ENCODE measurements at places on chromosomes 2 and 18.

- DNase-seq, result no peak
Observed at GRCh38 chr2:228378696-228379425, 197.4 kb upstream of the SPHKAP start.

DNA sequence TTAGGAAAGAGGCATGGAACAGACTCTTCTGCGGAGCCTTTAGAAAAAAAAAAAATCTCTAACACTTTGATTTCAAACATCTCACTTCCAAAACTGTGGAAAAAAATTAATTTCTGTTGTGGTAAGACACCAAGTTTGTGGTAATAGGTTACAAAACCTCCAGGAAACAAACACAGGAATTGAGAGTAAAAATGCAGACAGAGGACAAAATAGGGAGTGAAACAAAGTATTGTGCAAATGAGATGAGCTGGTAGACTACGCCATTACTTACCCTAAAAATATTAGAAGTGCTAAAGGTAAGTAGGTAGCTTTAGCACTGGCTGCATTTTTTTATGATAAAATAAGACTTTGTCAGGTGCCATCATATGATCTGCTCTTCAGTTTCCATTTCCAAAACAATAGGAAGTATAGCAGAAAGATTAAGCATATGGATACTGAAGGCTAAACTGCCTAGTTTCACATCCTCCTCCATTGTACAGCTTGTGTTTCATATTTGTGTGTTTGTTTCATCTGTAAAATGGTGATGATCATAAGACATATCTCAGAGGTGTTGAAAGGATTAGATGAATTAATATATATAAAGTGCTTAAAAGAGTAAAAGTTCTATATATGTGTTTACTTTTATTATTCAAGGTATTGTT is 309.2 kb downstream of the NR4A2 start:
- no peak for DNase-seq

DNA sequence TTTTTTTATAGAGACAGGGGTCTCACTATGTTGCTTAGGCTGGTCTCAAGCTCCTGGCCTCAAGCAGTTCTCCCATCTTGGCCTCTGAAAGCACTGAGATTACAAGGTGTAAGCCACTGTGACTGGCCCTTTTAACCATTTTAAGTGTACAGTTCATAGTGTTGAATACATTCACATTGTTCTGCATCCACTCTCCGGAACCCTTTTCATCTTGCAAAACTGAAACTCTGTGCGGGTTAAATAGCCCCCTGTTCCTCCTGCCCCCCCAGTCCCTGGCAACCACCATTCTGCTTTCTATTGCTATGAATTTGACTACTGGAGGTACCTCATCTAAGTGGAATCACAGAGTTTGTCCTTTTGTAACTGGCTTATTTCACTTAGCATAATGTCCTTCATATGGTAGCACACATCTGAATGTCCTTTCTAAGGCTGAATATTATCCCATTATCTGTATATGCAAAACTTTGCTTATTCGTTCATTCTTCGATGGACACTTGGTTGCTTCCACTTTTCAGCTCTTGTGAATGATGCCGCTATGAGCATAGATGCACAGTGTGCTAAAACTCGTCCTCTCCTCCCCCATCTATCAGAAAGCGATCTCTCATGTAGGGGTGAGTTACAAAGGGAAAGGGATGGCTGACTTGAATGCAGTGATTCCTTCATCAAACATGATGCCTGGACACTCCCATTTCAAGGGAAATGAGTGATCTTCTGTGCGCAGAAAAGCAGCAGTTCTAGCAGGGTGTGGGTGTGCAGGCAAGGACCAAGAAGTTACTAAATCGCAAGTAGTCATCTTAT is 30.2 kb downstream of the CABLES1 start:
- DNase-seq, result no peak

- DNase-seq, result no peak
Observed at GRCh38 chr2:74290466-74291217, 52.6 kb downstream of the SLC4A5 start.

GRCh38 chr2:216495656-216496055 is 3.0 kb upstream of the RPL37A start:
- no peak for DNase-seq

DNA sequence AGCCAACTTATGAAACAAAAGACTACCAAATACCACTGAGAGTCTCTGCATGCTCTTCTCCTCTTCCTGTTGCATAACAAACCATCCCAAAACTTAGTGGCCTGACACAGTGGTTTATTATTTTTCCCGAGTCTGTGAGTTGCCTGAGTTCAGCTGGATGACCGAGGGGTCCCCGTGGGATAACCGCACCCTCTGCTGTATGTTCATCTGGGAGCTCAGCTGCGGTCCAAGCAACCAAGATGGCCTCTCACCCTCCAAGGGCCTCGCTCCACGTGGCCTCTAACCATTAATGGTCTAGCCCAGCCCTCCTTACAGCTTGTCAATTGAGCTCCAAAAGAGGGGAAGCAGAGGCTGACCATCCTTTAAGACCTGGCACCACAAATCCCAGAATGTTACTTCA is 17.1 kb downstream of the ITM2C start:
- DNase-seq, result no peak

GRCh38 chr2:67725731-67726130 is 328.6 kb downstream of the ETAA1 start:
- no peak for DNase-seq

DNA sequence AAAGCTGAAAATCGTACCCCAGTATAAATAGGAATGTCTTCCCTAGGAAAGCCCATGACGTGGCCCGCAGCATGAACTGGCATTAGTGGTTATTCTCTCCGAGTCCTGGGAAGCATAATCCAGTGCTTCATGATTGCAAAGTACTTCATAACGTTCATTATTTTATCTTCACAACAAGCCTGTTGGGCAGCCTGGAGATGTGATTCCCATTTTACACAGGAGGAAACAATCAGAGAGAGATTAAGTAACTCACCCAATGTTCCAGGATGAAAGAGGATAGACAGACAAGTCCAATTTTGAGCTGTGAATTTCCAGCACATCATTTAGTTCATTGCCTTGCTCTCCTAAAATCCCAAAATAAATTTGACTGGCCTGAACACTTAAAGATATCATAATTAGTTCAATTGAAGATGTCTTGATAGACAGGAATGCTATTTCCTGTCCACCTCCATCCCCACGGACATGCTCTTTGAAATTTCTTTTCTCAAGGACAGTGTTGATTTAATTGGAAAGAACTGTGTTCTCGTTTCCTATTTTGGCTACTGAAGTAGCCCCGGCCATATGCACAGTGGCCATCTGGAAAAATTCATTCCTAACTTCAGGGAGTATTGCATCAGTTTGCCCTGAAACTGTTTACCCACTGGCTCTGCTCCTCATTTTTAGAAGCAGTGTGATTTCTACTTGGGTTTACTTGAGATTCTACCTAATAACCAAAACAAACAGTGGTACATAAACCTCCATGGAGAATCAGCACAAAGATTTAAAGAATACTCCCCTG is 93.9 kb downstream of the VWC2L start:
- DNase-seq, result no peak

GRCh38 chr2:108591163-108591562 is 56.9 kb downstream of the LIMS1 start:
- no peak for DNase-seq

GRCh38 chr2:190972213-190972612 is 41.8 kb downstream of the STAT1 start:
- no peak for DNase-seq

- DNase-seq, result no peak
Observed at GRCh38 chr18:32612651-32613050, 142.0 kb upstream of the GAREM1 start.

- no peak for DNase-seq
Observed at GRCh38 chr2:231489990-231490389, 25.7 kb upstream of the NCL start.

- no peak for DNase-seq
Observed at GRCh38 chr2:236916181-236916580, 169.5 kb upstream of the COPS8 start.

- peak; percentile 97 for DNase-seq
Observed at GRCh38 chr2:222423632-222424275, 589 bp upstream of the SGPP2 start.

- no peak for DNase-seq
Observed at GRCh38 chr2:170696948-170697347, 18.2 kb upstream of the SP5 start.

GRCh38 chr18:21359746-21360145 is 117.7 kb downstream of the GREB1L start:
- DNase-seq, result no peak

DNA sequence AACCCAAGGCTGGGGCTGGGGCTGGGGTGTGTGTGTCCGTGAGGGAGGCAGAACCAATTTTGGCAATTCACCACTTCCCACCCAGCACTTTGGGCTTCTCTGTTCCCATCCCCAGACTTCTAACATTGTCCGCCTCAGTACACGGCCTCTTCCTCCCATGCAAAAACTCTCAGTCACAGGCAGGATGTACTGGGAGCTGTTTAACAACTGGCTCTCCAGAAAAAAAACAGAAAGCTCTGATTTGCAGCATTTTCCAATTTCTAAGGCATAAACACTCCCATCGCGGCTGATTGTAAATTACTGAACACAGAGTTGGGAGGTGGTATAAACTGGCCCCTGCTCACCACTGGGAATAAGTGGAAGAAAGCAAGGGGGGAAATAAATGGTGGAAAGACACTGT is 73.1 kb upstream of the MAP4K3 start:
- no peak for DNase-seq

- no peak for DNase-seq
Observed at GRCh38 chr2:51760441-51760840, 728.5 kb upstream of the NRXN1 start.

DNA sequence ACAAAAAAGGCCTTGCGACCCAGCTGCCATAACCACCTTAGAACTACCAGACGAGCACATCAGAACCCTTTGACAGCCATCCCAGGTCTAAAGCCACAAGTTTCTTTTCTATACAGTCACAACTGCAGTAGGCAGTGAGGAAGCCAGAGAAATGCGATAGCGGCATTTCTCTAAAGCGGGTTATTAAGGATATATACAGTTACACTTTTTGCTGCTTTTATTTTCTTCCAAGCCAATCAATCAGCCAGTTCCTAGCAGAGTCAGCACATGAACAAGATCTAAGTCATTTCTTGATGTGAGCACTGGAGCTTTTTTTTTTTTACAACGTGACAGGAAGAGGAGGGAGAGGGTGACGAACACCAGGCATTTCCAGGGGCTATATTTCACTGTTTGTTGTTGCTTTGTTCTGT is 48.8 kb downstream of the FEZ2 start:
- DNase-seq, result no peak

- DNase-seq, result no peak
Observed at GRCh38 chr2:65030476-65031332, 25.5 kb upstream of the CEP68 start.

Data from kidney tubule cell (primary cell).